Activated T-cell treated with anti-CD3 and anti-CD28 coated beads for 48 hours (primary cell): ENCODE measurements at places on chromosomes 12 and 14.

GRCh38 chr12:21971344-21971743 lies 30.1 kb upstream of the ABCC9 start:
- no peak for DNase-seq

DNA sequence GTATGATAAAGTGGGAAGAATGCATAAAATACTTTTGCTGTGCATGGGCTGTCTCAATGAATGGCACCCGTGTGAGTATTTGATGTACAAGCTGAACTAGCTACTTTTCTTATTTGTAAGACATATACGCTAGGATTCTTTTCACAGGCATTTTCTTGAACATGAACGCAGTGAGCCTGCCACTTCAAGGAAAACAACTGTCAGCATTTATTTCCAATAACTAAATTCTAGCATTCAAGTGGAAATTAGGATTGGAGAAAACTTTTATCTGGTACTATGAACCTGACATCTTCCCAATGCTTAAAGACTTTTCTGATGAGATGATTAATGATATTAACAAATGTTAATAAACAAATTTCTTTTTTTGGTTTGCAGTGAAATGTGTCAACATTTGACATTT lies 45.7 kb downstream of the UTP20 start:
- DNase-seq: no peak

DNA sequence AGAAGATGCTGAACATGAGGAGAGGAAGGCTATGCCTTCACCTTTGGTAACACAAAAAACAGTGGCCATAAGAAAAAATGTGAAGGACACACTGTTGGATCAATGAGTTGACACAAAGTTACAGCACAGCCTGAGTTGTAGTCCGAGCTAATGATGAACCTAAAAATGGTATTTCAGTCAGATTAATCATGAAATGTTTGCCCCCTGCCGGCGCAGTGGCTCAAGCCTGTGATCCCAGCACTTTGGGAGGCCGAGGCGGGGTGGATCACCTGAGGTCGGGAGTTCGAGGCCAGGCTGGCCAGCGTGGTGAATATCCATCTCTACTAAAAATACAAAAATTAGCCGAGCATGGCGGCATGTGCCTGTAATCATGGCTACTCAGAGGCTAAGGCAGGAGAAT lies 1.3 kb upstream of the CAPRIN2 start:
- no peak for DNase-seq

GRCh38 chr14:96104469-96105057 lies 65.4 kb downstream of the C14orf132 start:
- DNase-seq: no peak

GRCh38 chr12:116141833-116142162 lies 135.7 kb downstream of the MED13L start:
- no peak for DNase-seq

DNA sequence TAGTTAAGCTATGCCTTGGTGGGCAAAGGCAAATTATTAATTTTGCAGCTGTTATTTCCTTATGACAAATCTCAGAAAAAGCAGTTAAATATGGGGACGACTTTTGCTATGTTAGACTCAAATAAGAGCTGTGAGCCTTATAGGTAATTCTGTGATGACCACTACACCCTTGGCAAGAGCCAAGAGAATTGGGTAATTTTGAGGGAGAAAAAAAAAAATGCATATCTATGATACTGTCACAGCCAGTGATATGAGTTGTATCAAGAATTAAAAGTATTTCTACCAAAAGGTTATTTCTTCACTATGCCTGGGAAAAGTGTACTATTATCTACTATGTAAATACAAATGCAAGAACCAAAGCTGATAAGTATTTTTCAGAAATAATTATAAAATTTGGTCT lies 43.9 kb downstream of the SCAF11 start:
- no peak for DNase-seq

GRCh38 chr12:24198070-24198469 lies 248.6 kb upstream of the SOX5 start:
- DNase-seq: no peak

GRCh38 chr12:92012691-92013090 lies 133.0 kb downstream of the BTG1 start:
- DNase-seq: no peak

- no peak for DNase-seq
These were observed 1.1 kb downstream of the EML1 start for GRCh38 chr14:99794151-99794780.

- peak; percentile 18 for DNase-seq
These were observed 36.9 kb upstream of the SINHCAF start for GRCh38 chr12:31362759-31363415.
